Stimulated activated CD8-positive, alpha-beta memory T cell treated with anti-CD3 and anti-CD28 coated beads, Interleukin-7, amount 100 ng/mL, for 1 hour (primary cell): ENCODE measurements at places on chromosomes 5 and 9.

- no peak for DNase-seq
These were observed 3.4 kb downstream of the BRD3OS start for GRCh38 chr9:134028575-134029247.

- no peak for DNase-seq
These were observed 43.6 kb upstream of the TRMT10B start for GRCh38 chr9:37710046-37710445.

- no peak for DNase-seq
These were observed 16.4 kb upstream of the ABCA1 start for GRCh38 chr9:104944356-104944755.

- DNase-seq, result no peak
These were observed 30.0 kb upstream of the IL6ST start for GRCh38 chr5:56024810-56025150.

DNA sequence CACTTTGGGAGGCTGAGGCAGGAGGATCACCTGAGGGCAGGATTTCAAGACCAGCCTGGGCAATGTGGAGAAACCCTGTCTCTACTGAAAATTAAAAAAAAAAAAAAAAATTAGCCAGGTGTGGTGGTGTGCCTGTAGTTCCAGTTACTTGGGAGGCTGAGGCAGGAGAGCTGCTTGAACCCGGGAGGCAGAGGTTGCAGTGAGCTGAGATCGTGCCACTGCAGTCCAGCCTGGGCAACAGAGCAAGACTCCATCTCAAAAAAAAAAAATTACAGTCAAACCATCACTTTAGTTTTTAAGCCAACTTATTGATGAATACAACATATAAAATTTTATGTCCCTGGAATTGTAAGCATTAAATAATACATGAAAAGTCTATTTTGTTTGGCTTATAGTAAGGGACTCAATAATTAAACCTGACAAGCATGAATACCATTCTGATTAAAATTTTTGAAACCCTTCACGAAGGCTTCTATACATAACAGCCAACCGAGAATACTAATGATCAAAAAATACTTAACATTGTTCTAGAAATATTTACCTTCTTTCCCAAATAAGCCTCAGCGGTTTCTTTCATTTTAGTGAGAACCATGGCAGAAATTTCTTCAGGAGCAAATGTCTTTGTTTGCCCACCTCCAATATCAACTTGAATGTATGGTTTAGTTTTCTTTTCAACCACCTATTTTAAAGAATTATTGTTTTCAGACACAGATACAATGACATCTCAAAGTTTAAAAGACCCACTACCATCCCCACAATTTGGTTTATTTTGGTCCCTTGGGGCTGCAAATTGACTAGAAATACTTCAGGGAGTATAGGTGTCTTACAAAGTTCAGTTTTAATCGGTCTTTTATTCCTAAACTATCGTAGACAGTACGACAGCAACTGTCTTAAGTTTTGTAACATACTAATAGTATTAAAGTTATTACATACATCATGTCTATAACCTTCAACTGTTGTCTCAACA, 1.2 kb downstream of the HSPA5 start:
- DNase-seq, result no peak

DNA sequence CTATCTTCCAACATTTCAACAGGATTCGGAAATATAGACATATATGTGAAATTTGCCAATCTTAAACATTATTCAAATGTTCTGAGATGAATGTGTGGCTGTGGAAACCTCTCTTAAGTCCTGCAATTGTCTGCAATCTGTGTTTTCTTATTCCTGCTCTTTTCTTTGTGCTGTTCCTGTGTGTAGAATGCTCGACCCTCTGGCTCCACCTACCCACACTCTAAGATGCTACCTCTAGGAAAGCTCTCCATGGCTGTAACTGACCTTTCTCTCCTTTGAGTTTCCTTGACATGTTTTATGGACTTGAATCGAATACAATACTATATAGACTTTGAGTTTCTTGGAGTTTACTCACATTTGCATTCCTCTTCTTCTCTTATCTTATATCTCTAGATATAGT, 120.6 kb upstream of the ASTN2 start:
- no peak for DNase-seq

DNA sequence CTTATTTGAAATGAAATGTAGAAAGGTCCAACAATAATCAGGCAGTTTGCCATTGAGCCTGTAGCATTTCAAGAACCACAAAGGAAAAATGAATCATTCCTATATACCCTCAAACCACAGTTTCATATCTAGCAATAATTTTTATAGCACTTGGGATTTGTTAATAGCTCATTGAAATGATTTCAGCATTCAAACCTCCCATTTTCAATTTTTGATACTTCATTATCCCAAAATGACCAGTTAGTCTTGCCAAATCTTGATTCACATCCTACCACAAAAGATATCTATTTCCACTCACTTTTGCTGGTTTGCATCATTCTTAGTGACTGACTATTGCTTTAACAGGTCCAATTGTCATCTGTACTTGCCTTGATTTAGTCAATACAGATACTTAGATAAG, 790.1 kb downstream of the TLE1 start:
- no peak for DNase-seq

DNA sequence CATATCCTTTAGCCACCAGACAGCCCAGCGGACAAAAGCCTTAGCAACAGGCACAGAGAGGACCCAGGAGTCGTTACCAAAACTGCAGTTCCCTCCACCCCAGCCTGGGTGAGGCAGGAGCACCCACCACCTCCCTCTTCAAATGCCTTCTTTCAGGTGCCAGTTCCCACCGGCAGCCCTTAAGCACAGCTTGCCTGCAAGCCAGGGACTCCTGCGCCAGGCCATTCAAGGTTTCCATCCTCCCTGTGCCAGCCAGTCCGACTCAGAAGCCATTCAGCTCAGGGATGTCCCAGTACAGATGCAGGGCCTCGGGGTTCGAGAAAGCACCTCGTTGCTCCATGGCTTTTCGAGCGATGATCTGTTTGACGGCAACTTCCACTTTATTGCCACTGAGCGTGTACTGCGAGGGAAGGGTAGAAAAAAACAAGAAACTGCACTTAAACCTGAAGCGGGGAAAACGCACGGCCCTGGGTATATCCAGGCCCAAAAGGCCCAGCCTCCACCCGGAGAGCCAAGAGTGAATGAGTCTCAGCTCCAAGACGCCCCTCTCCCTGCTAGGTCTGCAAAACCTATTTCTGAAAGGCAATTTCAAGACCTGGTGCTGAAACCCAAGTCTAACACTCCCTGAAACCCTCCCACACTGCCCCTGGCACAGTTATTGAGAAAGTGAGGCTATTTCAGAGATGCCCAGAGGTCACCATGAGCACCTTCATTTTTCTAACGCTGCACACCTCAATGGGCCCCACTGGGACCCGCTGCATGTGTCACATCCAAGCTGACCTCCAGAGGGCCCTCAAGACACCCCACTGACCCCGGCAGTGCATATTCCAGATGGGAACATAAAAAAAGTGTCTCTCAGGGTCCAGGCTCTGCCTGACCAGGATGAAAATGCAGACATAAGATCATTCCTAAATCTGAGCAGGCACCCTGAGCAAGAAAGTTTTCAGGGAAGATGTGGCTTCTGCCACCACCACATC, 36.8 kb upstream of the ZNF354A start:
- no peak for DNase-seq

DNA sequence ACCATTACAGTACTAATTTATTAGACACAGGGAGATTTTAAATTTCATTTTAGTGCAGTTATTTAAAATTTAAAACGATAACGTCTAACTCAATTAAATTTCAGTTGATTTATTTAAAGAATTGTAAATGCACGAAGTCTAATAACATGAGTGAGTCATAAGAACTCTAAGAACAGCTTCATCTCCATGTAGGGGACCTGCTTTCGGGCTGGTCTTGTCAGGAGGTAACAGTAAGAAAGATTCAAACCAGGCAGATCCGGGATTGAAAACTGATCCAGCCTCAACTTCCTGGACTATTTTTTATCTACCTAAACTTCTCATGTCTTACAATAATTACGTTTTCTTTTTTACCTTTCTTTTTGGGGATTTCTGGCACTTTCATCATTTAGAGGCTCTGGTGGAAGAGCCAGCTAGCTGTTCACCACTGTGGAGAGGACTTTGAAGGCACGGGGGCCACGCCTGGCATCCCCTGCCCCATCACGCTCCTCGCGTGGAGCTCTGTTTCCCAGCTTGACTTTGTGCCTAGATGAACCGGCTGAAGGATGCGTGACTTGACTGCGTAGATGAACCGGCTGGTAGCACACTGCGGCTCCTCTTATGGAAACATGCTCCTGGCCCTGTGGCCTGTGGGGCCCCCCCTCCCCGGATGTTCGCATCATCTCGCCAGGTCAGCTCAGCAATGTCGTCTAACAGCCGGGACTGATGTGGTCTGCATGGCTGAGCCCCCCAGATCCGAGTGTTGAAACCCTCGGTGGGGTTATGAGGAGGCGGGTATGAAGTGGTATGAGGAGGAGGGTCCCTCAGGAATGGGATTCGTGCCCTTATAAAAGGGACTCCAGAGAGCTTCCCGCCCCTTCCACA, 26.0 kb downstream of the NDUFS6 start:
- DNase-seq, result no peak

DNA sequence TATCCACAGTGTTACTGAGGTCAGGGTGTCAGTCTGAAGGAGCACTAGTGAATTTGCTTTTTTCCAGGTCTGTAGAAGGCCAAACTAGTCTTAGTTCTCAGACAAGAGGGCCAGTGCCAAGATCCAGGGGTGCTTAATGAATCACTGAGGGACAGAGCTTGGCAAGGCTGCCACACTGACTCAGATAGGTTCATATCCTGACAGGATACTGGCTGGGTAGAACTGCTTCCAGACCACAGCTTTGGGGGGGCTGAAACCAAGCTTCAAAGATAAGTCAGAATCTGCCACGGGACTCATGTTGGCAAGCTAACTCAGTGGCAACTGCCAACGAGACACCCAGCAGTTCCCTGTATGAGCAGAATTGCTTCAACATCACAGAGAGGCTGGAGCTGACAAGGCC, 1125.4 kb downstream of the EFNA5 start:
- no peak for DNase-seq

DNA sequence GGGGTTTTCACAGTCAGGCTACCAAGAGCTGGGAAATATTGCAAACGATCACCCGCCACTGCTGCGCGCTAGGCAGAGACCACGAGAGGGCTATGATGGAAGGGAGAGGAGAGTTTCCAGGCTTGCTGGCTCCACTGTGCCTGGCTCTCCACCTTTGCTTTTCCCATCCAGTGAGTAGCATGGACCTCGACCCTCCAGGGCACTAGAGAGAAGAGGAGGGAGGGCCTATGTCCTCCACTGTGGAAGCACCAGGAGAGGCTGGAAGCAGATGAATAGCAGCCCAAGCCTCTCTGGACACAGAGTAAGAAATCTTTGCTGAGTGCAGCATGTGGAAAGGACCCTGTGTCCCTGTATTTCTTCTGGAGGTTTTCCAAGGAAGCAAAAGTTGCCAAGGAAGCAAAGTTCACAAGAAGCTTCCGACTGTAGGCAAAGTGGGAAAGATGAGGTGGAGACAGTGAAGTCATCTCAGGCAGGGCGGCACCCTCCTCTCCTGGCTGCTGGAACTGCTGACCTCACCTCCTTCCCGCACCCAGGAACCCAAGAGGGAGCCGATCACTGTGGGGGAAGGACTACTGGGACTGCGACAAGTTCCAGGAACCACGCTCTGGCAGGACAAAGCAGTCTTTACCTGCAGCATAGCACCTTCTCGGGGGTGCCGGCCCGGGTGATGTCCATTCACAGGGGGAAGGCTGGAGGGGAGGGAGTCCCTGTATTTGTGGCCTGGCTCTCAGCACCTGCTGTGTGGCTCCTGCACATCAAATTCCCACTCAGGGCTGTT, 79.6 kb downstream of the CSNK1A1 start:
- no peak for DNase-seq

- DNase-seq, result no peak
These were observed 98.8 kb upstream of the RAPGEF1 start for GRCh38 chr9:131838530-131839280.

DNA sequence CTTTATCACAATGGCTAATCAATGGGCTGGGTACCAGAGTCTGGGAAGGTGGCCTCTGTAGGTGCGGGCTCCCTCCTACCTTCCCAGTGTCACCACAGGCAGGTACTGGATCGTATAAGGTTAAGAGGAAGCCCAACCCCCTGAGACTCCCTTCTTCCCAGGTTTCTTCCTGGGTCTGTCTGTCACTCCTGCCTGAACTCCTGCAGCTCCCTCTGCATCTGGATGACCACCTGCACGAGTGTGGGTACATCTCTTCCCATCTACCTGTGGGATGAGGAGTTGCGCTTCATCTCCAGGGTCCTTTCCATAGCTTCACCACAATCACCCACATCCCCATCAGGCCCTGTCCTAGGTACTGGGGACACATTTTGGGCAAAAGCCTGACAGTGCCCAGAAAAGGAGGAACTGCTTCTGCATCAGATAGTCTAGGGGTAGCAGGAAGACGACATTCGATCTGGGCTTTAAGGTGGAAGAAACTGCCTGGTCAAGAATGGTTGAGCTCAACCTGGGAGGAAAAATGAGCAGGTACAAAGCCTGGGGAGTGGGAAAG, 112.2 kb upstream of the ALDH1B1 start:
- DNase-seq, result no peak

DNA sequence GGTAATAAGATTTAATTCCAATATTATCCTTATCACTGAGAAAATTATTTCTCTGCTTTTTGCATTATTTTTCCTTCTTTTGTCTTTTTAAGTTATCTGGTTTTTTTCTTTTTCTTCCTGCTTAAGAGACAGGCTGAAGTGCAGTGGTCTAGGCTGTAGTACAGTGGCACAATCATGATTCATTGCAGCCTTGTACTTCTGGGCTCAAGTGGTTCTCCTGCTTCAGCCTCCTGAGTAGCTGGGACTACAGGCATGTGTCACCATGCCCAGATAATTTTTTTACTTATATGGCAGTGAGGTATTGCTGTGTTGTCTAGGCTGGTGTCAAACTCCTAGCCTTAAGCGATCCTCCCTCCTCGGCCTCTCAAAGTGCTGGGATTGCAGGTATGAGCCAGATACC, 93.9 kb downstream of the SLC44A1 start:
- DNase-seq, result no peak

GRCh38 chr5:180070756-180071530, 616 bp downstream of the RNF130 start:
- DNase-seq, result no peak

GRCh38 chr5:139654871-139655491, 6.8 kb downstream of the CXXC5 start:
- DNase-seq, result no peak

DNA sequence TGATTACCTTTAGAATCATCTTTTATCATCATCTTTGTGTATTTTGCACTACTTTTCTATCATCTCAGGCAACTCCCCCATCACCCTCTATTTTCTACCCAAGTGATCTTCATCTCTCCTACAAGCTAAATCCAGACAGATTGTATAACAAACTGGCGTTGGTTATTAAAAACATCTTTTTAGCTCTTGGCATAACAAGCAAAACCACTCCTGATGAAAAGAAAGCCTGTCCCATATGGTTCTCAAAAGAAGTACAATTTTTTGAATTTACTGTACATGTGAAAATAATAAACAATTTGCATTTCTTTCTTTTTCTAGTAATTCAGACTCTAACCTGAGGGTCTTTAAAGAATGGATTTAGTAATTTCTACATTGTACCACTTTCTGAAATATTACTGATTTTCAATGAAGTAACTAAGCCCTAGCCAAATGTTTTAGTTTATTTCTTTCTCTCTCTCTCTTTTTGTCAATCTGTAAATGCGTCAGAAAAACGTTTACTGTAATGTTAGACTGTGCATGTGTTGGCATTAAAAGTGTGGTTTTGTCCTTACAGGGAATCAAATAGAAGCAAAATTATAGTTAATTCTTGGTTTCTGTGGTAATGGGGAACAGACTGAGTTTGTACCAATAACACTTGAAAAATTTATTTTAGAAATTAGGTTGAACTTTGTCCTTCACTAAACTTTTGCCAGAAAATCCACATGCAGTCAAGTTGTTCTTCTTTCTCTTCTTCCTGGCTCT, 52.5 kb upstream of the RPS23 start:
- no peak for DNase-seq

- DNase-seq, result no peak
These were observed 365.3 kb upstream of the CLINT1 start for GRCh38 chr5:158224253-158224652.
